ENCODE measurements at places on chromosomes 7 and 10.

DNA sequence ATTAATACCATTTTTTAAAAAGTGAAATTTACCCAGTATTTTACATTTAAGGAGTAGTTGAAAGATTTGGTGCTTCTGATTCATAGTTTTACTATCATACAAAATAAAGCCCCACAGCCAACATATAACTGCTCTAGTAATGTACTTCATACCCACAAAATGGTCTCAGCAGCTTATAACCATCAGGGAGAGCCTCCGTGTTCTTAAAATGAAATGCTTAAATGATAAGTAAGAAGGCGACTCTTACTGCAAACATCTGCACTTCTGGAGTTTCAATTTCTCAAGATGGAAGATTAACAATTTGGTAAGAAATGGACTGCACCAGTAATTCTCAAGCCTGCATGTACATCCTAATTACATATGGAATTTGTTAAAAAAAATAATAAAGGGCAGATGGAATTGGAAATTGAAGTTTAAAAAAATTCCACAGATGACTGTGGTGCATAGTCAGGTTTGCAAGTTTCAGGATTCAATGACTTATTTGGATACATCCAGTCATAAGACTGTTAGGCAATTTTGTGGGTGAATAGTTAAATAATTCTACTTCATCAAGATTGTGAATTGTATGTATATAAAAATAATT lies 461.0 kb downstream of the KIF20B start:
- DNase-seq = no peak

DNA sequence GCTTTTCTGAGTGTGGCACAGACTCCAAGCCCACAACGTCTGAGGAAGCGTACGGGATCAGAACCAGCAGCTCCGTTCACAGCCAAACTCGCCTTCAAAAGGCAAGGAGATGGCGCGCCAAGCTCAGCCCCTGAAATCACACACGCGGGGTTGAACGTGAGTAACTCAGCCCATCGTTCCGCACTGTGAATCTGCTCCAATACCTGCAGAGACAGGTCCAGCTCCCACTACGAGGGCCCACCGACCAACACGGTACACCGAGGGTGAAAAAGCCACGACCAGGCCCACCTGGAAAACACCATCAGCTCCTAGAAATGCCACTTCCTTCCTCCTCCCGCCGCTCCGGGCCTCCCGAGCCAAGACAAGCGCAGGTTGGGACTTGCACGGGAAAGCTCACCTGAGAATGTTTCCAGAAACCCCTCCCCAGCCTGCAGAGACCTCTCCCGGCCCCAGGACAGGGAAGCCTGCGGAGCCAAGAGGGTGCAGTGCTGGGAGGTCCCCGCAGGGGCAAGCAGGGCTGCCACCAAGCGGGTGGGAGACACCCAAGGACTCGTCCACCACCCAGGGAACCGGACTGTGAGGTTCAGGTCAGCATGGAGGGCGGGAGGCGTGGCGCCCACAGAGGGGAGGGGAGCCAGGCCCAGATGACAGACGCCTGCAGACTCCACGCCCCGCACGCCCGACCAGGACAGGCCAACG lies 93.9 kb upstream of the PDGFA start:
- no peak for DNase-seq

DNA sequence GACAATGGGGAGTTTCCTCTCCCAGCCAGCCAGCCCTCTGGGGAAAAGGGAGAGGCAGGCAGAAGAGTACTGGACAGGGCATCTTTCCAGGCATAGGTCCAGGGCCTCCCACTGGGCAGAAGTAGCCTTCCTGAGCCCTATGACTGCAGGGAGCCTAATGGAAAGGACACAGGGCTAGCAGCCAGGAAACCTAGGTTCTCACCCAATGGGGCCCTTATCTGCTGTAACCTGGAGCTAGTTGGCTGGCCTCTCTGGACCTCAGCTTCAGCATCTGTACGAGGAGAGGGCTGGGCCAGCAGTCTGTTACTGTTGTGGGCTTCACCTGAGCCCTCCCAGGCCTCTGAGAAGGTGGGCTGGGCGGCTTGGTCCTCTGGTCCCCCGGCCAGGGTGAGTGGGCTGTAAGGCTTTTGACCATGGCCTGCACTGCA lies 22.4 kb downstream of the LDB3 start:
- DNase-seq = no peak

GRCh38 chr10:118957443-118957825 lies 72.1 kb upstream of the NANOS1 start:
- no peak for DNase-seq

DNA sequence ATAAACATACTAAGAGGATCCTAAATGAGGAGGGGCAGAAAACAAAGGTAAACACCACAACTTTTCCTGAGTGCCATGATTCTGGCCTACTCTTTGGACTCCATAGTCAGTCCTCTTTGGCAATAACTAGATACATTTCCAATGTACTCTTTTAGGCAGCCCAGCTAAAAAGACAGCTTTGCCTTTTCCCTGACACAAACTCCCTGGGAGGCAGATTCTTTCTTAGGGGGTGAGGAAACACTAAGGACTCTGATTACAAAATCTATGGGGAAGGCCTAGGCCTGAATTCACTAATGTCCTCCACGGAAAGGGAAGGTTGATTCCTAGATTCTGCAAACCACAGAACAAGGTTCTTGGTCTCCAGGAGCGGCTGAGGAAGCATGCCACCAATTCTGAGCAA lies 25.8 kb downstream of the FBXW4 start:
- no peak for DNase-seq

- DNase-seq = no peak
These were observed 116.7 kb downstream of the TNS3 start for GRCh38 chr7:47465191-47465590.

GRCh38 chr7:45086331-45087065 lies 2.3 kb downstream of the NACAD start:
- no peak for DNase-seq

GRCh38 chr10:9331583-9332008 lies 1277.1 kb downstream of the GATA3 start:
- DNase-seq = no peak

GRCh38 chr7:81410471-81411117 lies 359.3 kb downstream of the HGF start:
- DNase-seq = no peak

- DNase-seq = no peak
These were observed 125.0 kb downstream of the FOXP2 start for GRCh38 chr7:114539575-114539974.

GRCh38 chr10:69125554-69125953 lies 1.6 kb downstream of the VPS26A start:
- DNase-seq = no peak

GRCh38 chr7:149610441-149611011 lies 112.9 kb upstream of the ZNF746 start:
- no peak for DNase-seq

GRCh38 chr10:12412666-12413368 lies 63.5 kb downstream of the CAMK1D start:
- DNase-seq = peak; percentile 25

GRCh38 chr7:157729566-157729965 lies 392.8 kb downstream of the DNAJB6 start:
- no peak for DNase-seq

GRCh38 chr10:111098679-111099437 lies 22.0 kb downstream of the ADRA2A start:
- no peak for DNase-seq

GRCh38 chr7:111014079-111014478 lies 76.8 kb upstream of the LRRN3 start:
- no peak for DNase-seq

DNA sequence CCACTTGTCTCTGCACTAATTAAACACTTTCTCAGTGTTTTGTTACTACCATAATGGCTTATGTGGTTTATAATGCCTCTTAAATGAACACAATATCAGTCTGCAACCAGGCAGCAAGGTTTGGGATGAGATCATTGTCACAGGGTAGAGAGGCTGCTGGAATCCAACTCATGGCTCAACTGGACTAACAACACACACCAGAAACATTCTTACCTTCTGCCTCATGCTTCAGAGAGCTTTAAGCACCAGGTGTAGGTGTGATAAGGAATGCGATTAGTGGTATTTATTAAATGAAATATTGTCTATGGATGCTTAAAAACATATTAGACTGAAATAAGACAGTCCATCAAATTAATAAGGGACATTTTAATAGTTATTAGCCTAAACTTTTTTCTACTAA lies 25.4 kb downstream of the PTF1A start:
- DNase-seq = no peak

GRCh38 chr10:102517553-102517952 lies 13.8 kb downstream of the SUFU start:
- no peak for DNase-seq

- no peak for DNase-seq
These were observed 21.8 kb upstream of the PTPRN2 start for GRCh38 chr7:158609313-158609974.

GRCh38 chr7:55484241-55484640 lies 88.1 kb downstream of the VOPP1 start:
- no peak for DNase-seq

- DNase-seq = no peak
These were observed 86.5 kb downstream of the C10orf105 start for GRCh38 chr10:71632896-71633600.

DNA sequence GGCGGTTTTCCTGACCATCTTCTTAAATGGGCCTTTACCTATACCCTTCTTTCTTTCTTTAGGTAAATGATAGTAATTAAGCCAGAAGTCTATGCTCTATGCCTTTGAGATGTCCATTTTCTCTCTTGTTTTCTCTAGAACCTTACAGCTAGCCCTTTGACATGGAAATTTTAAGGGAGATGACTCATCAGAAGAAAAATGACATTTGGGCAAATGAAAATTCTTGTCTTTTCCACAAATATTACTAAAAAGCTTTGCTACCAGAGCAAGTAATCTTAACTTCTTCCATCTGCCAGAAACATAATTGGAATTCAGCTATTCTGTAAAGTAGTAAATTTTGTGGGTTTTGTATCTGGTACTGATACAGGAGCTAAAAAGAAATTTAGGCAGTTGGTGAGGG lies 59.5 kb downstream of the CCDC3 start:
- no peak for DNase-seq

DNA sequence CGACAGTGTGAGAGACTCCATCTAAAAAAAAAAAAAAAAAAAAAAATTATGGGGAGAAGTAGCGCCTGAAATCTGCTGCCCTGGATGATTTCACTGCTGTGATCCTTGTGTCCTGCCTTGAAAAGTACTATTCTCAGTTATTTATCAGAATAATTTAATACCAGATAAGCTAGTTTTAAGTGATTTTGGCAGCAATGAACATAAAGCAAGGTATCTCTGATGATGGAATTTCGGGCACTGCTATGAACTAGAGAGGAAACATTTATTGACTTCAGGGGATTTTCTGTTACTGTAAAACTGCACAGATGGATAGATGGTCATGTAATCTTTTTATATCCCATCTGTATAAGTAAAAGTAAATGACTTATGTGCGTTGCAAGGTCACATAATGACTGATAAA lies 619.1 kb upstream of the ANKRD30A start:
- DNase-seq = no peak

All from activated CD8-positive, alpha-beta memory T cell treated with anti-CD3 and anti-CD28 coated beads for 48 hours (primary cell).